ENCODE measurements at places on chromosomes 5 and 9.

- no peaks in the 10 kb centered on the region for H3K4me1 ChIP-seq
- no peak overlapping the region for H3K4me3 ChIP-seq
- no peak for DNase-seq
- no peak overlapping the region for H3K27ac ChIP-seq
- no peaks in the 10 kb centered on the region for H3K27me3 ChIP-seq
Measured at GRCh38 chr5:159855476-159856191, 60.6 kb upstream of the ADRA1B start.

GRCh38 chr9:130543859-130544258, 35.5 kb upstream of the FUBP3 start:
- H3K4me1 ChIP-seq, result peaks cover 7% of the 10 kb centered on the region
- no peak overlapping the region for H3K27ac ChIP-seq
- H3K27me3 ChIP-seq, result no peaks in the 10 kb centered on the region
- H3K36me3 ChIP-seq, result no peaks in the 10 kb centered on the region
- DNase-seq, result no peak

- no peaks in the 10 kb centered on the region for H3K27me3 ChIP-seq
- no peak overlapping the region for H3K4me3 ChIP-seq
- no peak overlapping the region for H3K27ac ChIP-seq
Measured at GRCh38 chr5:101515721-101516120, 612.6 kb upstream of the ST8SIA4 start.

- DNase-seq, result no peak
- H3K4me1 ChIP-seq, result peaks cover 10% of the 10 kb centered on the region
- H3K4me3 ChIP-seq, result no peak overlapping the region
- no peaks in the 10 kb centered on the region for H3K27me3 ChIP-seq
Measured at GRCh38 chr9:84521208-84521607, 148.3 kb upstream of the NTRK2 start.

DNA sequence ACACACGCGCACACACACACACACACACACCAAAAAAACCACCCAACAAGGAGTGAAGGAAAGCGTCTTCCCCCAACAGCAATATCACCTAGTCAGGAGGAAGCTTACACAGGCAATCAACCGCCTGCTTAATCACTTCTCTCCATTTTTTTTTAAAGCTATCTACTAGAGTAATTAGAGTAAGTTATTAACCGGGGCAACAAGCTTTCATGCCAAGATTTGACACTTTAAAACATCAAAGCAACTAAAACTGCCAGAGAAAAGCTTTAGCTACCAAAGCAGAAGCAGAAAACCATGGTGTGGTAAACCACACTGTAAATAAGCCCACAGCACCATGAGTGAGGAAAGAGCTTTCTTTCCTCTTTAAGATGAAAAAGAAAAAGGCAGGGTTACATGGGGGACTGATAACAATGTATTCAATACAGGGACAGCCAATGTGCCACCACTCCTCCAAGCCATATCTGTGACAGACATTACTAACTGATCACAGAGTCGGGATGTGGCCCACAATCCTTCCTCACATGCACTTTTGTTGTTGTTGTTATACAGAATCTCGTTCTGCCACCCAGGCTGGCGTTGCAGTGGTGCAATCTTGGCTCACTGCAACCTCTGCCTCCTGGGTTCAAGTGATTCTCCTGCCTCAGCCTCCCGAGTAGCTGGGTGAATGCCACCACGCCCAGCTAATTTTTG, 282.1 kb downstream of the CRB2 start:
- H3K27ac ChIP-seq, result no peak overlapping the region

- peak; percentile 92 for DNase-seq
- peaks cover 76% of the 10 kb centered on the region for H3K4me1 ChIP-seq
- no peaks in the 10 kb centered on the region for H3K27me3 ChIP-seq
- H3K27ac ChIP-seq, result peak overlapping the region; percentile 80
- H3K4me3 ChIP-seq, result peak overlapping the region; percentile 69
- no peaks in the 10 kb centered on the region for H3K36me3 ChIP-seq
Measured at GRCh38 chr5:124738681-124739633, 7.5 kb downstream of the ZNF608 start.

GRCh38 chr5:142615948-142616347, 69.9 kb downstream of the FGF1 start:
- H3K4me3 ChIP-seq, result no peak overlapping the region
- H3K4me1 ChIP-seq, result no peaks in the 10 kb centered on the region
- no peaks in the 10 kb centered on the region for H3K27me3 ChIP-seq
- no peak for DNase-seq

- H3K4me1 ChIP-seq, result peaks cover 27% of the 10 kb centered on the region
- DNase-seq, result no peak
- no peak overlapping the region for H3K27ac ChIP-seq
- H3K4me3 ChIP-seq, result no peak overlapping the region
- H3K27me3 ChIP-seq, result no peaks in the 10 kb centered on the region
Measured at GRCh38 chr5:172599204-172599567, 41.9 kb upstream of the NEURL1B start.

- H3K36me3 ChIP-seq, result no peaks in the 10 kb centered on the region
- H3K27me3 ChIP-seq, result peaks cover 20% of the 10 kb centered on the region
- H3K27ac ChIP-seq, result no peak overlapping the region
- no peak overlapping the region for H3K4me3 ChIP-seq
Measured at GRCh38 chr9:114110180-114110579, 11.1 kb upstream of the KIF12 start.

DNA sequence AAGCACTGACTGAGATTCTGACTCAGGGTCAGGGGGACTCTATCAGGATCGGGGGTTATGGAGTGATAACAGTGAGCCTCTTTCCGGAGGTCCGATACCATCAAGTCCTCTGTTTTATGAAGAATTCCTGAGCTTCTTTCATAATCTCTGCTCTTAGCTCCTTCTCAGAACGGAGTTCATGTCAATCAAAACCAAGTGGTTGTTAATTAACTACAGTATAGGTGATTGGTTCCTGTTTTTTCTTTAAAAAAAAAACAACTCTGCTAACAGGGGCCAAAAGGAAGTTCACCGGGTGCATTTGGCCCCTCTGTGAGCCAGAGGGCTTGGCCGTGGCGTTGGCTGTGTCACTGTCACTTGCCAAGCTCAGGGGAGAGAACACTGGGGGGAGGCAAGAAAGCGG, 4.0 kb downstream of the GFI1B start:
- no peak overlapping the region for H3K27ac ChIP-seq
- DNase-seq, result no peak
- H3K4me1 ChIP-seq, result no peaks in the 10 kb centered on the region
- peaks cover 45% of the 10 kb centered on the region for H3K27me3 ChIP-seq
- no peak overlapping the region for H3K4me3 ChIP-seq
- H3K36me3 ChIP-seq, result no peaks in the 10 kb centered on the region

- H3K4me1 ChIP-seq, result no peaks in the 10 kb centered on the region
- no peak overlapping the region for H3K4me3 ChIP-seq
- H3K27me3 ChIP-seq, result no peaks in the 10 kb centered on the region
Measured at GRCh38 chr9:90092508-90092907, 487.7 kb downstream of the GADD45G start.

DNA sequence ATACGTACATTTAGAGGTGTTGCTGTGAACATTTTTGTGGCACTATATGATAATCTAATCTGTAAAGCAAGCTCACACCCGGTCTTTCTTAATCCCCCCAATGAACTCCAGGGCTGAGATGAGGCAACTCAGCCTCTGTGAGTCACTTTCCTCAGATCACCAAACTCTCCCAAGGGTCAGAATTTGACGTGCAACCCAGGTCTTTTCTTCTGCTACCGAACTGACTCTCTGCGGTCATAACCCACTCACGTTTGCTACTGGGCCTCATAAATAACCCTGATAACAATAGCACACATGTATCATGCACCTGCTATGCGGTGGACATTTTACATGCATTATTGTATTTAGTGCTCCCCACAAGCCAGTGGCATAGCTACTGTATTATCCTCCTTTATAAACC, 153.1 kb downstream of the DROSHA start:
- H3K36me3 ChIP-seq, result no peaks in the 10 kb centered on the region
- DNase-seq, result no peak
- H3K27ac ChIP-seq, result no peak overlapping the region
- peaks cover 28% of the 10 kb centered on the region for H3K4me1 ChIP-seq
- H3K4me3 ChIP-seq, result no peak overlapping the region

GRCh38 chr5:173328844-173329490, 753 bp upstream of the STC2 start:
- no peak overlapping the region for H3K27ac ChIP-seq
- no peaks in the 10 kb centered on the region for H3K36me3 ChIP-seq
- H3K27me3 ChIP-seq, result peaks cover 21% of the 10 kb centered on the region

DNA sequence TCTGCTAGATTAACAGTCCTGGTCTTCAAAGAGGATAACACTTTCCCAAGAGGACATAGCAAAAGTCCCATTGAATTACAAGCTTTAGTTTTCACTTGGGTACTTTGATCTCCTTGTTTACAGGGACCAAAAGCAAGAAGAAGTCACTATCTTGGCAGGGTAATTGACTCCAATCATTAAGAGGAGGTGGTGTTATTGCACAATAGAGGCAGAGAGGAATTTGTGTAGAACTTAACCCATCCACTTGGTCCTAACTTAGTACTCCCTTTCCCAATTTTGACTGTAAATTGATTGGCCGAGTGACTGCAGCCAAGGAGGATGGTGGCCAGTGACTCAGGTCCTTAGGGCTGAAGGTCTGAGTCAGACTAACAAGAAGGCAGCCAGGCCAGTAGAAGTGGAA, 9.3 kb upstream of the TRPC7 start:
- no peaks in the 10 kb centered on the region for H3K4me1 ChIP-seq
- no peak for DNase-seq
- H3K36me3 ChIP-seq, result no peaks in the 10 kb centered on the region
- no peak overlapping the region for H3K27ac ChIP-seq
- H3K4me3 ChIP-seq, result no peak overlapping the region

DNA sequence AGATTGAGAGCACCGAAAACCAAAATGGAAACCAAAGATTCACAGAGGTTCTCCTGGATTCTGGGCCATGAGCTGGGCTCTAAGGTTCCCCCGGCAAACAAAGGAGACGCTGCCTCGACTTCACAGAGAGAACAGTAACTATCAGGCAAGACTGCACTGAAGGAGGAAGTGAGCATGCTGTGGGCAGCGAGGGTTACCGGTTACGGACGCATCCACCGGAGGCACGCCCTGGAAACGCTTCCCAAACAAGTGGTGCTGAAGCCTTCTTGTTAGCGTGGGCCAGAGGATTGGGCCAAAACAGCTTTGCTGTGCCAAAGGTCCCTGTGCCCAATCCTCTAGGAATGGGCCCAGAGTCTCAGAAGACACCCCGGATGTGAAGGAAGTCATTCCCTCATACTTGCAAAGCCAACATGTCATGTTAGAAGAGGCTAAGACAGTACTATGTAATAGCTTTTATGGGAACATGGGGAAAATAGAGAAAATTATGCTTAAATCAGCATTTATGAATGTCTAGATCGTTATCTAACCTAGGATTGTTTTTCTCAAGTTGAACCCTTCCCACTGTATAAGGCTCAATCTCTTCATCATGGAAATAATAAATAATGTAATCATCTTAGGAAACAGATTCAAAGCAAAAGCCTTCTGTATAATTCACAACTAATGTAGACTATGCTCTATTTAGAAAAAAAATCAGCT, 145.4 kb downstream of the GABBR2 start:
- H3K36me3 ChIP-seq, result no peaks in the 10 kb centered on the region
- no peak for DNase-seq
- no peaks in the 10 kb centered on the region for H3K27me3 ChIP-seq
- no peak overlapping the region for H3K27ac ChIP-seq
- peaks cover 1% of the 10 kb centered on the region for H3K4me1 ChIP-seq

GRCh38 chr5:146520731-146521130, 4.7 kb upstream of the GPR151 start:
- H3K4me3 ChIP-seq, result no peak overlapping the region
- H3K36me3 ChIP-seq, result no peaks in the 10 kb centered on the region
- no peak for DNase-seq
- no peak overlapping the region for H3K27ac ChIP-seq
- no peaks in the 10 kb centered on the region for H3K27me3 ChIP-seq

DNA sequence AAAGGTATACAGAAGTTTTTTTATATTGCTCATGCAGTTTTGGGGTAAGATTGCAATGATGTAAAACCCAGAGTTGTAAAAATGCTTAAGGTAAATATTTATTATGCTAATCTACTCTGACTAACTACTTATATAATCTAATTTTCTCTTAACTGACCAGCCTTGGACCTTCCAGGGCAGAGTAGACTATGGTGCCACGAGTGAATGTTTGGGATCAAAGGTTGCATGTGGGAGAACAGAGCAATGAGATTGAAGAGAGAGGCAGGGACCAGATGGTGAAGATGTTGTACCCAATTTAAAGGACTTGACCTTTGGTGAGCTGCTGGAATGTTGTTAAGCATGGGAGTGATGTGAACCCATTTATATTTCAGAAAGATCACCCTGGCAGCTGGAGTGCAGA, 34.8 kb upstream of the PANK3 start:
- H3K36me3 ChIP-seq, result no peaks in the 10 kb centered on the region
- no peak overlapping the region for H3K27ac ChIP-seq
- no peak overlapping the region for H3K4me3 ChIP-seq
- no peaks in the 10 kb centered on the region for H3K27me3 ChIP-seq
- no peaks in the 10 kb centered on the region for H3K4me1 ChIP-seq

DNA sequence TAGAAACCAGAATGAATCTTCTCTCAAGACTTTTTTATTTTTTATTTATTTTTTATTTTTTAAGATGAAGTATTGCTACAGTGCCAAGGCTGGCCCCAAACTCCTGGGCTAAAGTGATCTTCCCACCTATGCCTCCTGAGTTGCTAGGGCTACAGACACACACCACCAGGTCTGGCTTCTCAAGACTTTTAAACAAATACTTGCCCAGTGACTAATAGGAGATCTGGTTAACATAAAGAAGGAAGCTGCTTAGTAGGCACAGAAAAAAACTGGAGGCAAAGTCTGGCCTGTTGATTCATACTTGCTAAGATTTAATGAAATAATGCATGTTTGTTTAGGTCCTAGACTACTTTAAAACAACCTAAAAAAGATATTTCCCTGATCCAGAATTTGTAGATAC, 43.8 kb downstream of the SLC38A9 start:
- no peaks in the 10 kb centered on the region for H3K4me1 ChIP-seq
- H3K27ac ChIP-seq, result no peak overlapping the region
- peaks cover 4% of the 10 kb centered on the region for H3K36me3 ChIP-seq
- H3K4me3 ChIP-seq, result no peak overlapping the region
- no peak for DNase-seq

- H3K27ac ChIP-seq, result no peak overlapping the region
- H3K36me3 ChIP-seq, result no peaks in the 10 kb centered on the region
- no peak overlapping the region for H3K4me3 ChIP-seq
- H3K4me1 ChIP-seq, result no peaks in the 10 kb centered on the region
- DNase-seq, result no peak
- H3K27me3 ChIP-seq, result no peaks in the 10 kb centered on the region
Measured at GRCh38 chr5:68738841-68739240, 355.0 kb upstream of the SLC30A5 start.

GRCh38 chr9:38061326-38061977, 7.6 kb downstream of the SHB start:
- H3K36me3 ChIP-seq, result no peaks in the 10 kb centered on the region
- H3K4me3 ChIP-seq, result no peak overlapping the region
- no peak overlapping the region for H3K27ac ChIP-seq
- peaks cover 31% of the 10 kb centered on the region for H3K4me1 ChIP-seq
- no peak for DNase-seq

DNA sequence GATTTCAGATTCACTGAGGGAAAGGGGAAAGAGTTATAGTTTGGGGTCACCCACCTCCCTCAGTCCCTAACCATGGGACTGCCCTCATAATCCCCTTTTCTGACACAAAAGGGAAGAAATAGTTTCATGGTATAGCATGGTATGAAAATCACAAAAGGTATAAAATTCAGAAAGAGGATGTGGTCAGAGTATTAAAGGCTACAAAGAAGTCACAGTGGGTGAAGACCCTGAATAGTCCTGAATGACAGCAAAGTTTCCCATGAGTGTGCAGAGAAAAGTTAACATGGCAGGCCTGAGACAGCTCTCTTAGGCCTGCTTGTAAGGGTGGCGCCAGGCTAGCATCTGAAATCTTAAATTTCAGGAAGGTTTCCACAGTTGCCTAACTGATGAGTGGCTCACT, 290.6 kb upstream of the ZNF608 start:
- no peak for DNase-seq
- no peak overlapping the region for H3K4me3 ChIP-seq
- H3K27me3 ChIP-seq, result no peaks in the 10 kb centered on the region
- no peak overlapping the region for H3K27ac ChIP-seq
